Aorta (tissue), 5 donors: ENCODE measurements at places on chromosomes 2 and 18. TPM values are rescaled to one million over a fixed set of nuclear protein-coding genes. Genes with fewer than 3 reads are reported as not detected.

The CLEC4F gene
- not detected for total RNA-seq

The ASTL gene
- 0.62 TPM for total RNA-seq

GRCh38 chr18:44943311-44943881 is 262.7 kb downstream of the SETBP1 start:
- DNase-seq: no peak

DNA sequence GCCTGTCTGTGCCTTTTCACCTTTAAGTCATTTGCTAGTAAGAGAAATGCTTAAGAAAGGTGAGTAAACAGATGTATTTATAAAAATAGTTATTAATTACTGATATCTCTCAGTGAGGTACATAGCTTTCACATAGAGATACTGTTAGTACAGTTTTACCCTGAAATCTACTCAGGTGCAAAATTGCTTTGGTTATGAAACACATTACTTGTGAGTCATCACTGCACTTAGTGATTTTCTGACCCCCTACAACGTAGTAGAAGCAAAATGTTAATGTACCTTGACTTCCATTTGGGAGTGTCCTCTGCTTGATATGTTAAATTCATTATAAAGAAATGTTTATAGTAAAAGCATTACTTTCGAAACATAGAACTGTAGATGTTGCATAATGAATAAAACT is 6.5 kb downstream of the GLS start:
- no peak for DNase-seq

DNA sequence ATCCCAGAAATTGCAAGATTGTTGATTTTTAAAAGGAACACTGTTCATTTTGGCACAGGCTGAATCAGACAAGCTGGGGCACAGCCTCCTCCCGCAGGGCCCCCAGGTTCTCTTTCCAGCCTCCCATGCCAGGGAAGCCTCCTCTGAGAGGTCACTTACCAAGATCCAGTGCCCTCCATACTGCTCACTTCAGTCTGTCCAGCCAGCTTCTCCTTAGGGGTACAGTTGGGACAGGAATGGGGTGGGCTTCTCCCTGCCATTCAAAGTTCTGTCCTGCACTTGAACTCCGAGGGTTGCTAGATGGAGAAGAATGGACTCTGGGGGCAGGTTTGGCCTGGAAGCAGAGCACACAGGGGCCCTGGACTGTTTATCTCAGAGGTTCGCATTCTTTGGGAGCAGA is 7.5 kb upstream of the CYP26B1 start:
- no peak for DNase-seq

- DNase-seq: no peak
Measured at GRCh38 chr2:184527058-184527457, 71.3 kb upstream of the ZNF804A start.
